Hematopoietic multipotent progenitor cell (in vitro differentiated cells): ENCODE measurements at places on chromosomes 12 and 14.

GRCh38 chr12:89827592-89827991 is 119.0 kb upstream of the ATP2B1 start:
- DNase-seq = no peak

GRCh38 chr12:124389725-124390441 is 95.0 kb downstream of the RFLNA start:
- no peak for DNase-seq

- DNase-seq = no peak
These were observed 156.8 kb upstream of the PDE3A start for GRCh38 chr12:20211541-20211940.

- DNase-seq = no peak
These were observed 16.8 kb downstream of the C12orf43 start for GRCh38 chr12:120999191-121000120.

GRCh38 chr14:89927186-89927865 is 27.2 kb downstream of the EFCAB11 start:
- no peak for DNase-seq

DNA sequence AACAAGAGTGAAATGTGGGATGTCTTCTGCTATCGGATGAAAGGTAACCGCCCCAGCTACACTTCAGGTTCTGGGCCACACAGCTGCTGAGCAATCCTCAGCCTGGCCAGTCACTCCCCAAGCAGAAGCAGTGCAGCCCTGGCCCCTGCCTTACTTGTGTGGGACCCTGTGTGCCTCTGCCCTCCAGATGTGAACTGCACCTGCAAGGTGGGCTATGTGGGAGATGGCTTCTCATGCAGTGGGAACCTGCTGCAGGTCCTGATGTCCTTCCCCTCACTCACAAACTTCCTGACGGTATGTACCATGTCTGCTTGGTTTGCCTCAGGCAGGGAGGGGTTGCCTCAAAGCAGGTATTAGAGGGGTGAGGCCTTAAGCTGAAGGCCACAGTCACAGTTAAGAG is 85.6 kb downstream of the NT5DC3 start:
- DNase-seq = no peak

DNA sequence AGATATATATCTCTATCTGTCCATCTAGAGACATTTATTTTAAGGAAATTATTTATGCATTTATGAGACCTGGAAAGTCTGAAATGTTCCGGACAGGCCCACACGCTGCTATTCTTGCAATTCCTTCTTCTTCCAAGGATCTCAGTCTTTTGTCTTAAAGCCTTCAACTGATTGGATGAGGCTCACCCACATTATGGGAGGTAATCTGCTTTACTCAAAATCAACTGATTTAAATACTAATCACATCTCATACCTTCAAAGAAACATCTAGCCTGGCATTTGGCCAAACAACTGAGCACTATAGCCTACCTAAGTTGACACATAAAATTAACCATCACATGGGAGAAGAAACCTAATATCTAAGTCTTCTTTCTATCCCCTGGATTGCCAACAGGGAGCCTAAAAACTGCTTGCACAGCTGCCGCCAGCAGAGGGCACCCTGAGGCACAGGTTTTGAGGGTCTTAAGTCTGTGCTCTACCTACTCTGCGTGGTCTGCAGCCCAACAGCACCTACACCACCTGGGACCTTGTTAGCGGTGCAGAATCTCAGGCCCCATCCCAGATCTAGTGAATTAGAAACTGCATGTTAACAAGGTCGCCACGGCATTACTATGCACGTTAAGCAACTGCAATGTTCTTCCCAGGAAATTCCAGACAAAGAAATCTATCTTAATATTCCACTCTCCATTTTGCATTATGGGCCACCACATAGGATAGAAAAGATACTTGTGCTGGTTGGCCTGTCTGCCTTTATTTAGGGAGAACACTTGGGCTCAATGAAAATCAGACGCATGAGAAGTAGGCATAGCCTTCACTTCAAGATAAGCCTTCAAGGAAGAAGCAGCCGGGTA is 249.7 kb downstream of the FOXG1 start:
- peak; percentile 36 for DNase-seq

DNA sequence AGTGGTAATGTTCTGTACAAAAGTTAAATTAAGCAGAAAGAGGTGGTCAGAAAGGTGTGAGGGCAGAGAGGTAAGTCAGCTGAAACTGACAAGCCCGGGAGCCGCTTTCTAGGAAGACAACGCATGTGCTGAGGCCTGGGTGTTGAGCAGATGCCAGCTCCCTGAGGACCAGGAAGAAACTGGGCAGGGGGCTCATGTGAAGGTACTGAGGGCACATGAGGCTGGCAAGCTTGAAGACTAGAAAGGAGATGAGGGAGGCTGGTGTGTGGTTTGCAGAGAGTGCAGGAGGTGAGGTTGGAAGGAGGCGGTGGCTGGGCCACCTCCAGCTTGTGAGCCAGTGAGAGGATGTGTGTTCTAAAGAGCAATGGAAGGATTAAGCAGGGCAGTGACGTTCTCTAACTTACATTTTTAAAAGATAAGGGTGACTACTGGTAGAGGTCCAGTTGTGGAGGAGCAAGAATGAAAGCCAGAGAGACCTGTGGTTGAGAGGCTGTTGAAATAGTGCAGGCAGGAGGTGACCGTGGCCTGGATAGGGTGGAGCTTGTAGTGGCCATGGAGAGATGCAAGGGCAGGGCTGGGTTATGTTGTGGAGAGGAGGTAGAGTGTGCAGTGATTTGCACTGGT is 29.1 kb downstream of the ZNF664 start:
- no peak for DNase-seq

- no peak for DNase-seq
These were observed 340.4 kb downstream of the NUAK1 start for GRCh38 chr12:105798256-105798845.

GRCh38 chr14:24317141-24317928 is 6.0 kb downstream of the LTB4R start:
- DNase-seq = no peak

DNA sequence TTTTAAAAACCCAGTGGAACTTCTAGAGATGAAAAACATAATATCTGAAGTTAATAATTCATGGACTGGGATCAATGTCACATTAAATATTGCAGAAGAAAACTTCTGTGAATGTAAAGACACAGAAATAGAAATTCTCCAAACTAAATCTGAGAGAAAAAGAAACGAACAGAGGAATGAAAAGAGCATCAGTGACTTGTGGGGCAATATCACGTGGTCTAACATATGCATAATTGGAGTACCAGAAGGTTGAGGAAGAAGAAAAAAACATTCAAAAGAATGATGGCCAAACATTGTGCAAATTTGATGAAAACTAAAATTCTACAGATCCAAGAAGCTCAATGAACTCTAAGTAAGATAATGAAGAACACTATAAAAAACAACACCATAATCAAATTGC is 130.8 kb downstream of the EFCAB11 start:
- no peak for DNase-seq

DNA sequence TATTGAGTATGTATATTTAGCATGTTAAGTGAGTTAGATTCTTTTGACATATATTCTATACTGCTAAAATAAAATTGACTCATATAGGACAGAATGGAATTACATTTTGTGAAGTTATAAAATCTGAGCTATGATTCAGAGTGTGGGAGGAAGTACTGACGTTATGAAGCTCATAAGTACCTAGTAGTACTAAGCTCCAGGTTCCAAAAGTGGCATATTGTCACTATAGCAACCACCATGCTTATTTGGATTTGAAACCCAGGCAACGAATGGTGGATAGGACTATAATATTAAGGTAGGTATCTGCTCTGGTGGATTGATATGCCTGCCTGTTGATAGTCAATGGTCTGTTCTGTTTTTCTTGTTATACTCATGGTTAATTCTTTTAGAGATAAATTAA is 2.2 kb upstream of the FBXO33 start:
- DNase-seq = no peak

- peak; percentile 42 for DNase-seq
These were observed 707.9 kb downstream of the AACS start for GRCh38 chr12:125773033-125773640.

DNA sequence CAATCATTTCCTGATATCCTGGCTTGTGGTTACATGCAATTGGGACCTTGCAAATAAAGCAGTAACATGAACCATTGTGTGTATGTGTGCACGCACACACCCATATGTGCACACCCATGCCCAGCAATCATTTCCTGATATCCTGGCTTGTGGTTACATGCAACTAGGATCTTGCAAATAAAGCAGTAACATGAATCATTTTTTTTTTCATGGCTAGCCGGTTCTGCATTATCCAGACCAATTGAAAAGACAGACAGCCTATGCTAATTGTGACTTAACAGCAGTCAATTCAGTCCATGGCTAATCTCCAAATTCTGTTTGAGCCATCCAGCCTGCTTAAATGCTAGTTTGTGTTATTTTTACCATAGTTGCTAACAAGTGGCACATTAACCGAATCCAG is 134.3 kb downstream of the TTC7B start:
- no peak for DNase-seq

DNA sequence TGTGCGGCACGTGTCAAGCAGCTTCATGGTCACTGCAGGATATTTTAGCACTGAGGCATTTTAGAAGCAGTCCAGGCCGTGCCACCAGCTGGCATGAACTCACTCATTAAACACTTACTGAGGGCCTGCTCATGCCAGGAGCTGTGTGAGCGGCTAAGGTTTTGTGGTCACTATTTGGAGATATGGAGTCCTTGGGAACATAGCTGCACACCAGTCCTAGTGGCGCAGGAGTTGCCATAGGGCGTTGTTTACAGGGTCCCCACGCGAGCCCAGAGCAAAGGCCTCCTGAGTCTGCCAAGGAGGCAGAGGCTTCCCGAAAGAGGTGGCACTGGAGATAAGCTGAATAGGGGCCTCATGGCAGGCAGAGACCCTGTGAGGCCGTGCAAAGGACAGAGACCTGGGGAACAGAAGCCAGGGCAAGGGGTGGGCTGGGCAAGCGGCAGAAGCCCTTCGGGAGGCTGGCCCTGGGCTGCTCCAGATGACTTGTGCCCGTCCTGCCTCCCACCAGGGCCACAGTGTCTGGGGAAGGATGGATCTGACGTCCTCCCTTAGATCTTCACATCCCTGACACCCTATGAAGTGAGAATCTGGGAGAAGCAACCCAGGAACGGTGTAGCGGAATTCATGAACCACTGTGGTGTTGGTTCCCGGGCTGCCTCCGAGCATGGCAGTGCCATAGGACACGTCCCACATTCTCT is 38.9 kb downstream of the SFSWAP start:
- DNase-seq = no peak
